HEK293T (cell line): ENCODE measurements at places on chromosomes 7 and 10.

DNA sequence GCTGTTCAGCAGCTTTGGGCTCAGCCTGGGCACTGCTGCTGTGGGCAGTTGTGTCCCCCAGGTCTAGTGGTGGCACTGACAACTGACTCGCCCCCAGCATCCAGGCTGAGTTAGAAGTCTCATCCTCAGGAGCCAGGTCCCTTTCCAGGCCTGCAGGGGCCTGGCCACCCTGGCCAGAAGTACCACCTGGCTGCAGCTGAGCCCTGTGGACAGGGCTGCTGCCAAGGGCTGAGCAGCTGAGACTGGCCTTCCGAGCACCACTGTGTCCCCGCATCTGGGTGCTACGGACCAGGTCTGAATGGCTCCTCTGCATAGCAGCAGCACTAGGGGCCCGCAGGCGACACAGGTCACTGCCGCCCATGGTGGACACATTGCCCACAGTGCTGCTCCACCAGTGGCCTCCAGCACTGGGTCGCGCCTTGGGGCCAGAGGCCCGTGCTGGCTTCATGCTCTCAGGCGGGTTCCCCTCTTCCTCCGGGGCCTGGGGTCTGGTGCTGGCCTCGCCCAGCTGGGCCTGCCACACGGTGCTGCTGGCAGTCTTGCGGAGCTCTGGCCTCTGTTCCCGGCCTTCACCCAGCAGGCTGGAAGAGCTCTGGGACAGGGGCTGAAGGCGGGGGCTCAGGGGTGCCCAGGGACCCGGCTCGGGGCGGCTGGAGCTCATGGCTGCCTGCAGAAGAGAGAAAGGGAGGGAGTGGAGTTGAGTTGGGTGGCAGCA lies 6.2 kb downstream of the GPRIN2 start:
- DNase-seq = no peak

GRCh38 chr10:25497246-25497645 lies 322.4 kb downstream of the GPR158 start:
- DNase-seq = no peak

DNA sequence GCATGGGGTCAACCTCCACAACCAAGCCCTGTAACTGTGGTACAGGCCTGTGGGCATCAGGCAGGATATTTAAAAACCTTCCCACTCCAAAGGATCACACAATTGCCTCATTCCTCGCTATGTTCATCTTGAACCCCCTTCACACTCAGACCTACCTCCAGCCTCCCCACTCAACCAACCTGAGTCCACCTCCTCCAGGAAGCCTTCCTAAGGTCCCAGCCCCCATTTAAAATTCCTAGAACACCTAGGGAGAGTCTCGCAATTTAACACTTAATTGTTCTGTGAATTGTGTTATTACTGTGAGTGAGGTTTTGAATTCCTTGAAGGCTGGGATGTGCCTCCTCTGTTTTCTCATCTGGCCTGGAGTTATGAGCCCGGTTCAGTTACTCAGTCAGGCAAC lies 93.1 kb upstream of the SMNDC1 start:
- DNase-seq = no peak

DNA sequence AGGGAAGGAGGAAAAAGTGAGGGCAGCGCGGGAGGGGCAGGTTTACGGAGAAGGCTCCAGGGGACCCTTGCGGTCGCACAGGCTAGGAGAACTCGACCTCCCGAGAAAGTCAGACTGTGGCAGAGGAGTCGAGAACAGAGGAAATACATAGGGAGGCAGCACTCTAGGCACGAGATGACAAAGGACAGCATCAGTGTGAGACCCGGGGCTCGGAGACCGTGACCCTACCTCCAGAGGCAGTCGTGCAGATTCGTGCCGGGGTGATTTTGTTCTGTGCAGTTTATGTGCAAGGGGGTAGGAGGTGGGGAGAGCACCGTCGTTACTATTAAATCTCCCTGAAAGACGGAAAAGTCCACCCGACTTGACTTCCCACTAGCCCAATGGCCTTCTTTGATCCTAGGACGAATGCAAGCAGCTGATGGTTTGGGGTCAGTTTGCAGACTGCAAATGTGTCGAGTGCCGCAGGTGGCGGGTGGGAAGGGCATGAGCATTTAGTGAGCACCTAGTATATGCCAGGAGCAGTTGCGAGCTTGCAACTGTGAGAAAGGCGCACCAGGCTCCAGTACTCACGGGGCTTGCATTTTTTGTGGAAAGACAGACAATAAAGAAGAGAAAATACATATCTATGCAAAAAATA lies 674 bp upstream of the OSBPL3 start:
- DNase-seq = no peak

DNA sequence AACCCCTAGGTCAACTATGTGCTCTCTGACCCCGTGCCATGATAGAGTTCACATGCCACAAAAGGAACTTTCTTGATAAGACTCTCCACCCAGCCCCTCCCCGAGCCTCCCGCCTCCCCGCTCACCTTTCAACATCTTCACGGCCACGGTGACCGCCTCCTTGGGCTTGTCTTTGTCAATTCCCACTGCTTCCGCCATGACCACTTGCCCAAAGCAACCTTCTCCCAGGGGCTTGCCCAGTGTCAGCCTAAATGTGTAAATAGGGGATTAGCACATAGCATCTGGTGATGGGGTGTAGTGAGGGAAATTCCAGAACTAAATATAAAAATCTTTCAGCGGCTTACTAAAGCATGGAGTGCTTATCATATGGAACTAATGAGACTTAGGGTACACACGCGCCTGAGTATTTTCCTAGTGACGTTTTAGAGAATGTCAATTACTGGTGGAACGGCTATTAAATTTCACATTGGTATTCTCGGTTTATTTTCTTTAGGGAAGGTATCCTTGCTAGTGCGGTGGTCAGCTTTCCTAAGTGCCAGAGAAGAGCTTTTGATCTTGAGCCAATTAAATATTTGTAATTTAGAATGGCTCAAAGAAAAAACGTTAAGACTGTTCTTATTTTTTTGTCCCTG lies 97.4 kb downstream of the FGFR2 start:
- DNase-seq = peak; percentile 55
